Ovary (tissue), 10 donors: ENCODE measurements at places on chromosomes 3 and 15. TPM values are rescaled to one million over a fixed set of nuclear protein-coding genes. Genes with fewer than 3 reads are reported as not detected.
A peak's percentile ranks its signal among the peaks of the same experiment; 100 is the strongest.

Gene SCAMP5
- 4.6 TPM for polyA plus RNA-seq

Gene LTK
- not detected for polyA plus RNA-seq

Gene PARP15
- polyA plus RNA-seq, result 0.24 TPM

Gene GALNT15
- polyA plus RNA-seq, result 33.7 TPM

Gene ADPGK
- 39.0 TPM for polyA plus RNA-seq

GRCh38 chr3:39226106-39226741 is 33.8 kb upstream of the XIRP1 start:
- no peak for DNase-seq

DNA sequence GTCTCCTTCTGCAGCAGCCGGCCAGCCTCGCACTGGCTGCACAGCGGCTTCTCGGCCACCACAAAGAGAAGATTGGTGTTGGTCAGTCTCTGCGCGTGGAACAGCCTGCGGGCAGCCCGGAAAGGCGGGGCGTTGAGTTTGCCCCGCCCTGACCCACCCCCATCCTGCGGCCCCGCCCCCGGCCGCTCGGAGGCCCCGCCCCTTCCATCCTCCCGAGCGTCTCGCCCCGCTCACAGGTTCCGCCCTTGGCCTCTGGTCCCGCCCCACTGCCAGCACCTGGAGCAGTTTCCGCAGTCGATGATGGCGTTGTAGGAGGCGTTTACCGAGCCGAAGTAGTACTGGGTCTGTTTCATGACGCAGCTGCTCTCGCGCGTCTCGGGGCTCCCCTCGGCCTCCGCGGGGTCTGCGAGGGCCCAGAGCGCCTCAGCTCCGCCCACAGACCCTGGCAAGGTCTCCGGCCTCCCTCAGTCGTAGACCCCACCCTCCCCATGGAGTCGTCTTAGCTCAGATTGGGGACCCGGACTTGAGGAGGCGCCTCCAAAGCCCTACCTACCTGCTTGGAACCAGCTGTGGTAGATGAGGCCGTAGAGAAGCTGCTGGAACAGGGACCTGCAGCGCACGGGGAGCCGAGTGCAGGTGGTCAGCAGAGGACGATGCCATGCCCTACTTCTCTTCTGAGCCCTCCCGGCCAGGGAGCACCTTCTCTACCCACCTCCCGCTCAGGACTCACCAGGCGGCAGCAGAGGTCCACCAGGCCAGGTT is 5.9 kb upstream of the TMEM115 start:
- DNase-seq, result peak; percentile 92

DNA sequence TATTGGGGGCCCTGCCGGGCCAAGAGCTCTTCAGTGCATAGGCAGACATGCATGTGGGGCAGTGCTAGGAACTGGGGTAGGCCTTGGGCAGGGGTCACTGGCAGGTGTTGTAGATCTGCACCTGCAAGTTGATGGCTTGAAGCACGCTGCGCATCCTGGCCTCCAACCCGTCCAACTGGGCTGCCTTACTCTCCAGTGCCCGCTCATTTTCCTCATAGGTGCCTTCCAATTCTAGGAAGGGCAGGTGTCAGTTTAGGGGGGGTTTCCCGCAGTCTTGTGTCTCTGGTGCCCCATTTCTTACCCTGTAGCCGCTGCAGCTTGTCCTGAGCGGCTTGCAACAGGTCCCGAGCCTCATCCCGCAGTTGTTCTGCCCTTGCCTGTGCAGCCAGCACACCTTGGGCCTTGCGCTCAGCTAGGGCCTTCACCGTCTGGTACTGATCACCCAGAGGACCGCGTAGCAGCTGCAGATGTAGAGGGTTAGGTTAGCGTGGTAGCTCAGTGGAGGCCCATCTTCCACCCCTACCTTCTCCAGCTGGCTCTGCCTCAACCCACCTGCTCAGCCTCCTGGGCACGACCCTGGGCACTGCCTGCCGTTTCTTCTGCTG is 611 bp upstream of the USP19 start:
- DNase-seq, result no peak

DNA sequence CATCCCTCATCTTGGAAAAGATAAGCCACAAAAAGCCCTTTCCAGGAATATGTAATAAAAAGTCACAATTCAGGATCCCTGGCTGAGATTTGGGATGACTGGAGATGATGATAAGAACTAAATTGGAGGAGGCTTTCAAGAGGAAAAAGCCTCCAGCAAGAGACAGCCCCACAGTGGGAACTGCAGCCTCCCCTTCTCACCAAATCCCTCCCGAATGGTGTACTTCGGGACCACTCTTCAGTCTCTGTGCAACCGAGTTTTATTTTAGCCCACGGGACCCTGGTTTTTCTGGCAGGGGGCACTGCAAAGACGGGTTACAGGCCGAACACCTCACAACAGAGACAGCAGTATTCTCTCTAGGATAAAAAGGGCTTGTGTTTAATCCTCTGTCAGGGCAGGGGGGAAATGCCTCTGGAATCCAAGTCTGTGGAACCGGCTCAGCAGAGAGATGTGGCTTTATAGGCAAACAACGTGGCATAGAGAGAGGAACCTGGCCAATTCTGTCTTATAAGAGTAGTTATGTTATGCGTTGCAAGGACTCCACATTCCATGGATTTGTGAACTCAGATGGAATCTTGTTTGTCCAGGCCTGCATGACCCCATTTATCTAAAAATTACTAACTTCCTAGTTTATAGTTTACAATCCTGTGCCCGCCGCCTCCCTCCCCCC is 1.2 kb upstream of the LMCD1 start:
- DNase-seq, result no peak

DNA sequence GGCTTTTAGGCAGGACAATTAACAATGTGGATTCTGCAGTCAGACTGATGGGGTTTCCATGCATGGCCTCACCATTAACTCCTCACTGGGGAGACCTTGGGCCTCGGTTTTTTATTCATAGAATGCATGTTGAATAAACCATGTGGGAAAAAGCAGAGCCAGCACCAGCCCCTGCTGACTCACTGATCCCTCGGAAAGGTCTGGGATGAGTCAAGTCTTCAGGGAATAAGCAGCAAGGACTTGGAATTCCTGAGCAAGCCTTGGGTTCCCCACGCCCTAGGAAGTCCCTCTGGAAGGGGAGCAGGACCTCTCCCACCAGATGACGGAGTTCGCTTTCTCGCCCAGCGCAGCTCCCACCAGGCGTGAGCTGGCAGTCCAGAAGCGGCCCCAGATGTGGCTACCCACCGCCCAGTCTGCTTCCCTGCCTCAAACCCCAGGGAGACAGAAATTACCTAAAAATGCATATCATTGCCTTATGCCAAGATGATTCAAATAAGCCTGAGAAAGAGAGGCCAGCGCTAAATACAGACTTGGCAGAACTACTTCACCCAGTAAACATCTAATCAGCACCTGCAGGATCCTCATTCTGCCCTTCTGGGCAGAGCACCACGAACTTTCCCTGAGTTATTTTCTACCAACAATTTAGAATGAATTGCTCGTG is 45.4 kb downstream of the BTD start:
- DNase-seq, result peak; percentile 69
